Naive B cell (primary cell): ENCODE measurements at places on chromosomes 4 and X. TPM values are rescaled to one million over a fixed set of nuclear protein-coding genes. Genes with fewer than 3 reads are reported as not detected.
A peak's percentile ranks its signal among the peaks of the same experiment; 100 is the strongest.

The VCX3B gene
- polyA plus RNA-seq = not detected

- no peak overlapping the region for H3K27ac ChIP-seq
- H3K36me3 ChIP-seq = peaks cover 5% of the 10 kb centered on the region
- DNase-seq = no peak
- H3K4me1 ChIP-seq = peaks cover 19% of the 10 kb centered on the region
- H3K27me3 ChIP-seq = no peaks in the 10 kb centered on the region
- no peak overlapping the region for H3K4me3 ChIP-seq
Observed at GRCh38 chr4:24550441-24551175, 33.7 kb downstream of the DHX15 start.

GRCh38 chr4:153521999-153522801, 56.0 kb downstream of the TMEM131L start:
- H3K27ac ChIP-seq = peak overlapping the region; percentile 94
- H3K4me1 ChIP-seq = peaks cover 96% of the 10 kb centered on the region
- H3K4me3 ChIP-seq = peak overlapping the region; percentile 78

- H3K27ac ChIP-seq = no peak overlapping the region
- no peak overlapping the region for H3K4me3 ChIP-seq
Observed at GRCh38 chrX:128804828-128805227, 718.5 kb downstream of the SMARCA1 start.

The KIAA0232 gene
- polyA plus RNA-seq = 5.8 TPM

- H3K4me3 ChIP-seq = no peak overlapping the region
- H3K36me3 ChIP-seq = no peaks in the 10 kb centered on the region
- H3K4me1 ChIP-seq = no peaks in the 10 kb centered on the region
- no peak for DNase-seq
- H3K27ac ChIP-seq = no peak overlapping the region
Observed at GRCh38 chrX:46328133-46328532, 217.1 kb downstream of the ZNF674 start.

GRCh38 chr4:163613383-163613782, 118.9 kb downstream of the TMA16 start:
- H3K27me3 ChIP-seq = no peaks in the 10 kb centered on the region
- peak overlapping the region; percentile 93 for H3K27ac ChIP-seq
- peaks cover 35% of the 10 kb centered on the region for H3K36me3 ChIP-seq
- H3K4me1 ChIP-seq = peaks cover 35% of the 10 kb centered on the region
- peak overlapping the region; percentile 97 for H3K4me3 ChIP-seq

DNA sequence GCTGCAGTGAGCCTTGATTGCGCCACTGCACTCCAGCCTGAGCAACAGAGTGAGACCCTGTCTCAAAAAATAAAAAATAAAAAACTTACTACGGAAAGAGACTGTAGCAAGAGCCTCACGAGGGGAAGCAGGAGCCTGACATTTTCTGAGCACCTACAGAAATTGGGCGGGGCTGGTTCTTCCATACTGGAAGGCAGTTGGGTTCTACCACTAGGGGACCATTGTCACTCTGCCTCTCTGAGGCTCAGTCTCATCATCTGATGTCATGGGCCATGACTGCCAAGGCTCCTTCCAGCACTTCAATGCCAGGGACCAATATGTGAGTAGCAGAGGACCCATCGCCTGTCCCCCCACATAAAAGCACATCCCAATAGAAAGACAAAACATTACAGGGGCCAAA, 8.2 kb downstream of the SH3KBP1 start:
- peaks cover 15% of the 10 kb centered on the region for H3K27me3 ChIP-seq
- H3K4me3 ChIP-seq = no peak overlapping the region

- H3K27ac ChIP-seq = no peak overlapping the region
- peaks cover 3% of the 10 kb centered on the region for H3K27me3 ChIP-seq
- H3K4me1 ChIP-seq = no peaks in the 10 kb centered on the region
- H3K36me3 ChIP-seq = no peaks in the 10 kb centered on the region
Observed at GRCh38 chr4:119785963-119786362, 157.4 kb upstream of the PDE5A start.

- H3K36me3 ChIP-seq = no peaks in the 10 kb centered on the region
- DNase-seq = no peak
- H3K4me1 ChIP-seq = no peaks in the 10 kb centered on the region
- no peak overlapping the region for H3K27ac ChIP-seq
Observed at GRCh38 chr4:34643476-34643875, 1600.8 kb downstream of the ARAP2 start.

The TXK gene
- polyA plus RNA-seq = 0.33 TPM

DNA sequence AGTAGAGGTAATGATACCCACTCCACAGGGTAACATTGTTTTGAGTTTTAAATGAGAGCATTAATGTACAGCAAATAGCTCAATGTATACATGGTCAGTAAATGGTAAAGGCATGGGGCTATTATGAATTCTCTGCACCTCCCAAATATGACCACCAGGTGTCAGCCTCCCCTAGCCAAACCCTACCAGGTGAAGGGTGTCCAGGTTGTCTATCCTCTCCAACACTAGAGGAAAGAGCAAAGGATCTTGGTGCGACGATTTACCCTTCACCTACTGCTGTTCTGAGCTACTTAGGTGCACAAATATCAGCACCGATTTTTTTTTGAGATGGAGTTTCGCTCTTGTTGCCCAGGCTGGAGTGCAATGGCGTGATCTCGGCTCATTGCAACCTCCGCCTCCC, 26.5 kb upstream of the XIAP start:
- no peak overlapping the region for H3K27ac ChIP-seq
- H3K4me1 ChIP-seq = peaks cover 17% of the 10 kb centered on the region
- no peaks in the 10 kb centered on the region for H3K36me3 ChIP-seq
- no peak overlapping the region for H3K4me3 ChIP-seq
- peak; percentile 51 for DNase-seq

DNA sequence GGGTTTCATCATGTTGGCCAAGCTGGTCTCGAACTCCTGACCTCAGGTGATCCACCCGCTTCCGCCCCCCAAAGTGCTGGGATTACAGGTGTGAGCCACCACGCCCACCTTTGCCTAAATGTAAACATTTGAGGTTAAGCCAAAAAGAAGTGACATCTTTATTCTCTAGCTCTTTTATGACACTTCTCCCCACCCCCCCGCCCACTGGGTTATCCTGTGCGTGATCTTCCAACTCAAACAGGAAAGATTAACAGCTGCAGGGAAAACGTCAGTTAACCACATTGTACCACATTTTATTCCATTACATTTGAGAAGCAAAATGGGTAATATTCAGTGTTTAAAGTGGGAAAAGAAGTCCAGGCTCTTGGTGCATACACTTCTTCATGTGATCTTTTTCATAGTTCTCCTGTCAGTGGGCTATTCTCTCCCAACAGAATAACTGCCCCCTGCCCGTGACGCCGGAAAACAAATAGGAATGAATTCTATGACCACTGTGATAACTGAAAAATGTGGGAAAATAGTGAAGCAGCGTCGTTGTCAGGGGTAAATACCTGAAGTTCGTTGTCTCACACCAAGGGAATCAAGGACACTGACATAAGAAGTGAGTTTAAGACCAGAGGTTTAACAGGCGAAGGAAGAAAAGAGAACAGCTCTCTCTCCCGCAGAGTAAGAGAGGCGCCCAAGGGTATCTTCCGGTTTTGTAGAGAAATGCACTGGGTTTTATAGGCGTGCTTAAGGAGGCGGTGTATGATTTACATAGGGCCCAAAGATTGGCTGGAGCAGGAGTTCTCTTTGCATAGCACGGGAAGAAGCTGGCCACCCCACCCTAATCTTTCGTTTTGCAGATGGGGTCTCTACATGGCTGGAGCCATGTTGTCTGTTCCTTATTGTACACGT, 9.7 kb upstream of the SRD5A3 start:
- no peaks in the 10 kb centered on the region for H3K36me3 ChIP-seq
- peaks cover 9% of the 10 kb centered on the region for H3K27me3 ChIP-seq
- no peak overlapping the region for H3K27ac ChIP-seq
- no peak for DNase-seq
- no peak overlapping the region for H3K4me3 ChIP-seq

GRCh38 chr4:104756837-104757236, 262.1 kb upstream of the CXXC4 start:
- no peaks in the 10 kb centered on the region for H3K36me3 ChIP-seq
- H3K27ac ChIP-seq = no peak overlapping the region
- H3K4me3 ChIP-seq = no peak overlapping the region
- no peaks in the 10 kb centered on the region for H3K27me3 ChIP-seq

- no peak overlapping the region for H3K27ac ChIP-seq
- no peaks in the 10 kb centered on the region for H3K27me3 ChIP-seq
- DNase-seq = no peak
Observed at GRCh38 chr4:162056990-162057389, 106.8 kb downstream of the FSTL5 start.

DNA sequence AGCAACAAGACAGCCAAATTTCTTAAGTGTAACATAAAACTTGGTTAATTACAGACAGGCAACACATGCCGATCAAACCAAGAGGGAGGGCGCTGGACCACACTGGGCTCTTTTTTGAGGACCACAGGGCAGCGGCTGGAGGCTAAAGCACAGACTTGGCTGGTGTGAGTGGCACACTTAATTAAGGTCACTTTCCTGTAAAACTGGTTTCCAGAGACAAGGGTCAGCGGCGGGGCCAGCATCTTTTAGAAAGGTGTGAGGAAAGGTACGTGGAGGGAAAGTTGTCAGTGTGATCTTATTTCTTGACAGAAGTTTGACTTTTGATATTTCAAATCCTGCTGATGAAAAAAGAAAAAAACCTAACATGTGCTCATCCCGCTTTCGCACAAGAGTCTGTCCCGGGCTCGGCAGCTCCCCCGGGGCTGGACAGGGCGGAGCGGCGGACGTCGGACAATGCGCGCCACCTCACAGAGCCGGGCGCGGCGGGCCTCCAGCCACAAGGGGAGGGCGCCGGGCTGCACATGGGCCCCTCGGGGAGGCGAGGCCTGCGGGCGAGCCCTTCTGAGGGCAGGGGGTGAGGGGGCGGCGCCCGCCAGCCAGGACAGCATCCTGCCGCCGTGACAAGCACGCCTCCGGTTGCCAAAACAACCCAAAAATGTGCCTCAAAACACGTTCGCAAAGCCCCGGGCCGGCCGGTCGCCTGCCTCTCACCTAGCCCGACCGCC, 660 bp upstream of the HSPA4L start:
- peak overlapping the region; percentile 98 for H3K4me3 ChIP-seq
- H3K36me3 ChIP-seq = no peaks in the 10 kb centered on the region
- peaks cover 17% of the 10 kb centered on the region for H3K4me1 ChIP-seq
- peaks cover 59% of the 10 kb centered on the region for H3K27me3 ChIP-seq

The GIMD1 gene
- not detected for polyA plus RNA-seq

GRCh38 chr4:135718019-135718418, 1516.4 kb upstream of the PABPC4L start:
- no peaks in the 10 kb centered on the region for H3K4me1 ChIP-seq
- H3K4me3 ChIP-seq = no peak overlapping the region
- DNase-seq = no peak
- no peak overlapping the region for H3K27ac ChIP-seq
- no peaks in the 10 kb centered on the region for H3K36me3 ChIP-seq

- H3K36me3 ChIP-seq = peaks cover 7% of the 10 kb centered on the region
- H3K4me3 ChIP-seq = peak overlapping the region; percentile 90
- peaks cover 58% of the 10 kb centered on the region for H3K4me1 ChIP-seq
- H3K27ac ChIP-seq = peak overlapping the region; percentile 79
- peak; percentile 30 for DNase-seq
Observed at GRCh38 chr4:915041-915474, 17.1 kb downstream of the GAK start.

DNA sequence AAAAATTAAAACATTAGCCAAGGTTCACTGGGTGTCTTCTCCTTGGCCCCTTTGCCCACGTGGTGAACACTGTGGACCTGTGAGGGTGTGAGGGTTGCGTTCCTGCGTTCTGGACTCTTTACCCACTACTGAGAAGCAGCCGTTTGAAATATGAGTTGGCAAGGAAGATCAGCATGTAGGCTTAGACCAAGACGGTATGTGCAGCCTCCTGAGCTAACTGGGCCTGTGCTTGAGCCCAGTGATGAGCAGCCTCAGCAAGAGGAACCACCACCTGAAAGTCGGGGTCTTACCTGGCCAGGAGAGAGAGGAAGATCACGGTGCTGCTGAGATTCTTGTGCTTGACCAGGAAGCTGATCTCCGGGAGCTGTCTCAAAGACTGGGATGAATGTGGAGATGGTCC, 19.5 kb downstream of the RGS12 start:
- no peak for DNase-seq
- H3K27ac ChIP-seq = peak overlapping the region; percentile 29
- H3K36me3 ChIP-seq = no peaks in the 10 kb centered on the region
- H3K27me3 ChIP-seq = no peaks in the 10 kb centered on the region
- H3K4me1 ChIP-seq = no peaks in the 10 kb centered on the region
- no peak overlapping the region for H3K4me3 ChIP-seq

The DCAF8L2 gene
- polyA plus RNA-seq = not detected

DNA sequence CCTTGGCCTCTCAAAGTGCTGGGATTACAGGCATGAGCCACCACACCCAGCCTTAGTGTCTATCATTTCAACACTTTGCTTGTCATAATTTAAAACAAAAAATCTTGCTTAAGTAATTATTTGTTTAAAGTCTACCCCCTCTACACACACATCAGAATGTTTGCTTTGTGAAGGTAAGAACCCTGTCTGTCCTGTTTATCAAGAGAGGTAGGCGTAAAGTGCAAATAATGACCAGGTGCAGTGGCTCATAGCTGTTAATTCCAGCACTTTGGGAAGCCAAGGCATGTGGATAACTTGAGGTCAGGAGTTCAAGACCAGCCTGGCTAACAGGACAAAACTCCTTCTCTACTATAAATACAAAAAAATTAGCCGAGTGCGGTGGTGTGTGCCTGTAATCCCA, 326.7 kb upstream of the CLNK start:
- peaks cover 17% of the 10 kb centered on the region for H3K4me1 ChIP-seq
- peaks cover 17% of the 10 kb centered on the region for H3K36me3 ChIP-seq
- H3K27me3 ChIP-seq = no peaks in the 10 kb centered on the region
- no peak overlapping the region for H3K27ac ChIP-seq
- no peak overlapping the region for H3K4me3 ChIP-seq

DNA sequence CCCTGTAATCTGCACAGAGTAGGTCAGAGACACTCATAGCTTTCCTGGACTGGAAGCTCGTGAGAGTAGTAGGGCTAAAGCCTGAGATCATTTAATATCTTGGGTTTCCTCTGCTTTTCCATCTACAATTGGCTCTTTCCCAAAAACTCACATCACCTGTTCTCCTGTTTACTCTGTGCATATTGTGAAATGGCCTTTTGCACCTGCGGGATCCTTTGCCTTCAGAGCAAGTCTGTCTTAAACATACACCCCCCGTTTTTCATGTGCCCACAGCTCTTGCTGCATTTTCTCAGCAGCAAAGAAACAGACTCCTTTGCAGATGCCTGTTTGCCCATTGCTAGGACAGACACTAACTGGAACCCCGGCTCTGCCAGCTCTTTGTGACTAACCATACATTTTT, 608.3 kb upstream of the PCDH10 start:
- no peak for DNase-seq
- no peaks in the 10 kb centered on the region for H3K36me3 ChIP-seq
- H3K4me3 ChIP-seq = no peak overlapping the region
- H3K27ac ChIP-seq = no peak overlapping the region
- no peaks in the 10 kb centered on the region for H3K27me3 ChIP-seq
- no peaks in the 10 kb centered on the region for H3K4me1 ChIP-seq

GRCh38 chrX:74179071-74179470, 124.9 kb upstream of the ZCCHC13 start:
- no peak overlapping the region for H3K27ac ChIP-seq
- H3K4me3 ChIP-seq = no peak overlapping the region
- no peaks in the 10 kb centered on the region for H3K27me3 ChIP-seq
- peaks cover 11% of the 10 kb centered on the region for H3K36me3 ChIP-seq
- H3K4me1 ChIP-seq = no peaks in the 10 kb centered on the region
- DNase-seq = no peak
